AG04449 (cell line): ENCODE measurements at places on chromosomes 3 and 15.
A peak's percentile ranks its signal among the peaks of the same experiment; 100 is the strongest.

- no peak for DNase-seq
Measured at GRCh38 chr3:52108302-52109232, 45.7 kb downstream of the POC1A start.

DNA sequence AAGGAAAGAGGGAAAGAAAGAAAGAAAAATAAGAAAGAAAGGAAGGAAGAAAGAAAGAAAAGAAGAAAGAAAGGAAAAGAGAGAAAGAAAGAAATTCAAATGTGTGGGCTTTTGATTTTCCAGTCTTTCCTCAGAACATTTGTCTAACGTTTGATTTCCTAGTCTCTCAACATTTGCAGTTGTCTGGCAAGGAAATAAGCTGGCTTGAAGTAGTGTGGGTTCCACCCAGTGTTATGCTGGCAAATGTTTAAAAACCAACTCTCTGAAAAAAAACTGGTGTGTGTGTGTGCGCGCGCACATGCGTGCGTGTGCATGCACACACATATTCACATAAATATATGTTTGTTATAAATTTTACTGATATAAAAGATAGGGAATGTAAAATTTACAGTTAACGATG is 54.6 kb upstream of the C3orf49 start:
- no peak for DNase-seq

- no peak for DNase-seq
Measured at GRCh38 chr3:110101361-110101760, 764.0 kb upstream of the DPPA4 start.

DNA sequence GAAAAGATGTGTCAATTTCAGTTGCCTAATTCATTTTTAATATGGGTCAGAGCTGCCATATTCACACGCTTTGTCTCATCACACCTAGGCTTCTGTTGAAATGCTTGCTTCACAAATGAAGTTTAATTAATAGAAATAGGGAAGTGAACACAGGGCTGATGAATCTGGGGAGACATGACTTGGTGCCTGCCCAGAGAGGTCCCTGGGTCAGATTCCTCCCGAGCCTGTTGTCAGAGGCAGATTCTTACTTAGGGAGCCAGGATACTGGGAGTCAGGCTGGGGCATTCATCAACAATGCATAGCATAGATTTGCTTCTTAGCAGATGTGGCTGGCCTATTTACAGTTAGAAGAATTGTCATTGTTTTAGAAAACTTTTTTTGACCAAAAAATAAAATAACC is 90.6 kb downstream of the CACNA1D start:
- DNase-seq, result no peak

DNA sequence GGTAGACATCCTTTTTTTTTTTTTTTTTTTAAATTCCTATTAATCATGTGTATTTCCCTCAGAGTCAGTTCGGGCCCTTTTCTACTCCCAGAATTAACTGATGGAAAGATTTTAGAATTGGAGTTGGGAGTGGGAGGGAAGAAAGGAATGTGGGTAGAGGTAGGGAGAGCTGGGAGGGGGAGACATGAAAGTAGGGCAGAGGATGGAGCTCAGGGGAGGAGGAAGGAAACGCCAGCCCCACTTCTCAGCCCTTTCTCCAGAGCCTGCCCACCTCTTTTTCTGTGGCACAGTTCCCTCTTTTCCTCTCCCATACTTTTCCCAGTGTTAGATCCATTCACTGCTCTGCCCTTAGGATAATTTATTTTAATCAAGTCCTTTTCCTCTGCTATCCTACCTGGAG is 129.4 kb downstream of the VPS8 start:
- DNase-seq, result no peak

- DNase-seq, result no peak
Measured at GRCh38 chr3:50325497-50326181, 2.4 kb downstream of the TUSC2 start.

DNA sequence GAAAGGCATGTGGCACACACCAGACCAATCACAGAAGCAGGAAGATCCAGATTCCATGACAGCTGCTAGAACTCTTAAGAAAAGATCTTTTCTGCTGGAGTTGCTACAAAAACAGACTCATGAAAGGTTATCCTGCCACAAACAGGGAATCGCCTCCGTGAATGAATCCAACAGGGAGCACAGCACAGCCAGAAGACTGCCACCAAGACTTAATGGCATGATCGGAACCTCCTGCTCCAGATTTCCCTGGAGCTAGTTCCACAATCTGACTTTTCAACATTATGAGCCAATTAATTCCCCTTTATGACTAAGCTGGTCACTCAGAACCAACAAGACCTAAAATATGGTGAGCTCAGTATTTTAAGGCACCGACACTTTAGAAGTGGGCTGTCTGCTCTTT is 232.5 kb downstream of the FOXP1 start:
- DNase-seq, result no peak

GRCh38 chr3:153354641-153355040 is 192.6 kb downstream of the RAP2B start:
- no peak for DNase-seq

GRCh38 chr3:196918968-196919367 is 23.4 kb downstream of the NCBP2 start:
- no peak for DNase-seq

- DNase-seq, result no peak
Measured at GRCh38 chr3:193868590-193868989, 267.4 kb upstream of the HES1 start.

GRCh38 chr15:43127752-43128151 is 5.6 kb upstream of the TMEM62 start:
- DNase-seq, result no peak

DNA sequence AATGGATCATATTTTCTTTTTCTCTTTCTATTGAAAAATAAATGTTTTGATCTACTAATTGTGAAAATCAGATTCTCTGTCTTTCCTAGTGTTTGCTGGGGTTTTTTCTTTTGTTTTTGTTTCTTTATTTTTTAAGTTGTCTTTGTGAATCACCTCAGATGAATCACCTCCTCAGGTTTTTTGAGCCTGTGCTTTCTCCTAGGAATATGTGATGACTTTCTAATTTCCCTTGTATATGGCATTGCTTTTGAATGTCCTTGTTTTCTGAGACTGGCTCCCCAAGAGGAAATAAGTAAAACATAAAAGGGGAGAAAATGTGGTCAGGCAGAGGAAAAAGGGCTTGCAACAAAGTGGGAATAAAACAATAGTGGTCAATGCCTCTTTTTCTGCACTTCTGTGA is 750.0 kb downstream of the ZPLD1 start:
- DNase-seq, result no peak

DNA sequence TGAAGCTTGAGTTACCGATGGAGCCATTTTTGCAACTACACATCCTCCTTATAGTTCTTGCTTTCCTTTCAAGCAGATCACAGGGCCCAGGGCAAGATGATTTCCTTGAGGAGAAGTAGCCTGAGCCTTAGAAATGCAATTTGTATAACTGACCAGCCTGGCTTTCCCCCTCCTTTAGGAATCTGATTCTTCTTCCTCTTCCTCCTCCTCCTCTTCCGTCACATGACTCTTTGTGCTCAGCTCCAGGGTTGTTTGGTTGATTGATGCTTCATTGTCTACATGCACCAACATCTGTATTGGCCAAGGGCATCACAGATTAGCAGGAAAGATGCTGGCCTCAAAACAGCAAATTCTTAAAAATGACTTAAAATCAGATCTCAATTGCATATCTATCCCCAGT is 3.3 kb downstream of the SNAPC5 start:
- DNase-seq, result no peak

DNA sequence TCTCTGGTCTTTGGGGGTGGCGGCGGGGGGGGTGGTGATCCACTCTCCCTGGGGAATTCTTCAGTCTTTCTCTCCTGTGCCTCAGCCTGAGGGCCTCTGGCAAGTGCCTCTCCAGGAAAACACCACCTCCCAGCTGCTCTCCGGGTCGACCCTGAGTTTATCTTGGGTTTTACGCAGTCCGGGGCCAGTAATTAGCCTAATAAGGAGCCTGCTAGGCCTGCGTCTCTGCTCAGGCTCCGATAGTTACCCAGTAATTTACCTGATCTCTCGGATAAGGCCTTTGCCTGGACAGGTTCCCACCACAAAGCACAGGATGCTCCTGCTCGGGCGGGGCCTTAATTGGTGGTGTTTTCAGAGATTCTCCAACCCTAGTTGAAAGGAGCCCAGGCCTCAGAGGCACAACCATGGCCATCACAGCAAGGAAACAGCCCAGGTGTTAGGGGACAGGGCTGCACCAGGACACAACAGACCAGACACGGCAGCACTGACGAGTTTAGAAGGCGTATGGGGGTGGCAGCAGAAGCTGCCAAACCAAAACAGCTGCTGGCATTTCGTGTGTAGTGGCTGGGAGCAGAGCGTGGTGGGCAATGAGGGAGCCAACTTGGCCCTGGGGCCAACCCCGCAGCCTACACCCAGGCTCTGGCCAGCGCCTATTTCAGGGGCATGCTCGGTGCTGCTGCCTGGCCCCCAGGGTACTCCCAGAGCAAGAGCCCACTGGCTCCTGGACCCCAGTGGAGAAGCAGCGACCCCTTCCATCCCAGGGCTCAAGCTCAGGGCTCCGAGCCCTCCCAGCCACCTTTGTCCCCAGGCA is 71.4 kb downstream of the KLF13 start:
- no peak for DNase-seq

DNA sequence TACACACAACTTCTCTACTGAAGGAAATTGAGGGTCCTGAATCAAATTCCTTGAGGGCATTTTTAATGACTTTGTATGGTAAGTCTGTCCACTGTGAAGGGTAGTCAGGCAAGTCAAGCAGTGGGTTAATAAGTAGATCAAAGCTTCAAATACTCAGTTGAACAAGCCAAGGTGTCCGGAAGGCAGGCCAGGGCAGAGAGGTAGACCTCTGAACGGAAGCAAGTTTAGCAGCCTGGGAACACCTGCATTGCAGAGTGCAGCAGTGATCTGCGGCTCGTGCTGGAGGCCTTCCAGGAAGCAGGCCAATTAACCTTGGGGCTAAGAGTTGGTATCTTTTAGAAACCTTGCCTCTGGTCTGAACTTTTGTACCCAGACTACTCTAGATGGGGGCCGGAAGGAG is 143.8 kb downstream of the LRTM1 start:
- no peak for DNase-seq

DNA sequence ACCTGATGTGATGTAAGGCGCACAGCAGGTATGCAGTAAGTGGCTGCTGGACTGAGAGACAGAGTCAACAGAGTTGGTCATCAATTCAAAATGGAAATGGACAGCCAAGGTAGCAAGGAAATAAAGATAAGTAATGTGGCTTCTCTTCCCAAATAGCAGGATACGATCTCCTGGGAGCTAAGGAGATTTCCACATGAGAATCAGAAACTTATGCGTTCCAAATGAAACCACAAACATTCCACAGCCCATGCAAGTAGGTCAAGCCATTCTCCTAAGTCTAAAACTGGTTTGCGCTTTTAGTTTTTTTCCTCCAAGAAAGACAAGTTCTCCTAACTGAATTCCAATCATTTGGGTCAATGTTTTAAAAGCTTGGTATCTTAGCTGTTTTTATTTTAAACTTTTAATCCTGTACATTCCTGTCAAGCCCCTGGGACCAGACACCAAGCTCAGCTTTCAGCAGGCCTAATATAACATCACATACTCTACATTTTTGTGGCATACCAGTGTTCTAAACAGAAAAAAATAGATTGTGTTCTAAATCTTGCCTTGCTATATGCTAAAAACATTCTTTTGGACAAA is 73.7 kb upstream of the TSPAN3 start:
- DNase-seq, result peak; percentile 98

DNA sequence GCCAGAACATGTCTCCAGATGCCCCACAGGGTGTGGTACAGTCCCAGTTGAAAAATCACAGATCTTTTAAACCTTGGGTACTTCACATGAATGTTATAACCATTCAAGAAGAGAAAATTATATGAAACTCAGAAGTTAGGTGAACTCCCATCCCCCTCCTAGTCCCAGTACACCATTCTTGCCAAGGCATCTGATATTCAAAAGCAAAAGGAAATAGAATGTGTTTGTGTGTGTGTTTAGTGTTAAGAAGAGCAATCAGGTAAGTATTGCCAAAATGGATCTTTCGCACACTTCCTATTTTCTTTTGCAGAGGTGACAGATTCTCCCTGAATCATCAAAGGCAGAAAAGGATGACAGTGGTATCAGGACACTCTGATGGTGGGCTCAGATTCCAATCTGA is 44.1 kb upstream of the LMOD3 start:
- DNase-seq, result no peak

- DNase-seq, result no peak
Measured at GRCh38 chr3:65148687-65149086, 460.9 kb upstream of the ADAMTS9 start.

GRCh38 chr3:52289747-52290595 is 2.3 kb downstream of the GLYCTK start:
- DNase-seq, result no peak

- DNase-seq, result no peak
Measured at GRCh38 chr3:16509721-16510619, 3.5 kb downstream of the RFTN1 start.

DNA sequence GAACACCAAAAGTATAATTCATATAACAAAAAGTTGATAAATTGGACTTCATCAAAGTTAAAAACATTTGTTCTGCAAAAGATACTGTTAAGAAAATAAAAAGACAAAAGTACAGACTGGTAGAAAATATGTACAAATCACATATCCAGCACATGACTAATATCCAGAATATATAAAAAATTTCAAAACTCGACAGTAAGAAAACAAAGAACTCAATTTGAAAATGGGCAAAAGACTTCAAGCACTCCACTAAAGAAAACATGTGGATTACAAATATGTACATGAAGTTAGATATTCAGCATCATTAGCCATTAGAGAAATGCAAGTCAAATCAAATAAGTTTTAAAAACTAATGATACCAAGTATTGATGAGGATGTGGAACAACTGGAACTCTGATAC is 6.7 kb downstream of the GK5 start:
- no peak for DNase-seq

DNA sequence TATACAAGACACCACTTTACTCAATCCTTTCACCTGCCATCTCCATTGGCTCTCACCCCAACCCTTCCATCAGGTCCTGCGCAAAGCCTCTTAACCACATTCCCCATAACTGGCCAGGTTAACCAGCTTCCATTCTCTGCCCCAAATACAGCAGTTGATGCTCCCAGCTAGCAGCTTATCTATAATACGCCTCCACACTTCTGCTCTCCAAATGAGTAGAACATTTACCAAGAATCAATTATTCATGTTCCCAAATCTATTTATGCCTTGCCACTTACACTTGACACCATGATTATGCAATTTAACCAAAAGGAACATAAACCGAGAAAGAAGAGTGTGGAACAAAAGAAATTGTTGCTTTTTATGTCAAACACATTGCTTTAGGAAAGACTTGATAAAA is 103.7 kb upstream of the TPM1 start:
- DNase-seq, result no peak

DNA sequence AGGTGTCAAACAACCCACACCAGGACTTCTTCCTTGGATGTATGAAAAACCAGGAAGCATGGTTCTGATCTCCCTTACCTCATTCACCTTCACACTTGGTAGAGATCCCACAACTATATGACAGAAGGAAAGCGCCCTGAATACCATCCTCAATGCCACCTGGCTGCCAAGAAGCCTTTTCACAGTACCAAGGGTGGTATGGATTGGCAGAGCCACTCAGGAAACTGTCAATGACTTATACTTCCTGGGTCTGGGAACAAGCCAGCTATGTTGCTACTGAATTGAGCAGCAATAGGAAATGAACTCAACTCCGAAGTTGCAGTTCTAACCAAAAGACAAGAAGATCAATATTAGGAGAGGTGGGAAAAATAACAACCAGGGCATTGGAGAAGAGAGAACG is 72.5 kb upstream of the PSMD6 start:
- no peak for DNase-seq
